ENCODE measurements at places on chromosomes 6 and 20.

DNA sequence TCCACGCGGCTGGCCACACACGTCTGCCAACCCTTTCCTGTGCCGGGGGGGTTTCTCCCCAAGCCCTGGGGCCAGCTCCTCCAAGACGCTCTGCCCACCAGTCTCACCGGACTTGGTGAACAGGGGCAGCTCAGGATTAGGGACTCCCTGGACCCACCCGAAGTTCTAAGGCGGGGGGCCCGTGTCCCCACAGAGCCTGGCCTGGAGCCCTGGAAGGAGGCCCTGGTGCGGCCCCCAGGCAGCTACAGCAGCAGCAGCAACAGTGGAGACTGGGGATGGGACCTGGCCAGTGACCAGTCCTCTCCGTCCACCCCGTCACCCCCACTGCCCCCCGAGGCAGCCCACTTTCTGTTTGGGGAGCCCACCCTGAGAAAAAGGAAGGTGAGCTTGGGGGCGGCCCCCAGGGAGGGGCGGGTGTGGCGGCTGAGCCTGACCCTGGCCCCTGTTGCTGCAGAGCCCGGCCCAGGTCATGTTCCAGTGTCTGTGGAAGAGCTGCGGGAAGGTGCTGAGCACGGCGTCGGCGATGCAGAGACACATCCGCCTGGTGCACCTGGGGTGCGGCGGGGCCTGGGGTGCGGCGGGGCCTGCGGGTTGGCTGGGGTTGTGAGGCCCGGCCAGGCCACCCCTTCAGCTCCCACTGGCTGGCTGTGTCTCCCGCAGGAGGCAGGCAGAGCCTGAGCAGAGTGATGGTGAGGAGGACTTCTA, 2.3 kb downstream of the SLC2A4RG start:
- DNase-seq, result no peak

- no peak for DNase-seq
Observed at GRCh38 chr6:15580326-15580725, 82.5 kb downstream of the DTNBP1 start.

DNA sequence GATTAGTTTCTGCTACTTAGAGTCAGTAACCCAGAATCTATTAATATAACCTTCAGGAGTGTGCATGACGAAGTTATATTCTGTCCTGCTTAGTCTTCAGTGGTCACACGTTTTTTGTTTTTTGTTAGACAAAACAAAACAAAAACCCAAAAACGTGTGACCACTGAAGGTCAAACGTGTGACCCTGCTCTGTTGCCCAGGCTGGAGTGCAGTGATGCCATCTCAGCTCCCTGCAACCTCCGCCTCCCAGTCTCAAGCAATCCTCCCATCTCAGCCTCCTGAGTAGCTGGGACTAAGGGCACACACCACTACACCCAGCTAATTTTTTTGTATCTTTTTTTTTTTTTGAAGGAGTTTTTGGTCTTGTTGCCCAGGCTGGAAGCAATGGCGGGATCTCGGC, 142.4 kb downstream of the BCAS1 start:
- no peak for DNase-seq

GRCh38 chr6:47235964-47236760, 73.5 kb downstream of the TNFRSF21 start:
- no peak for DNase-seq

GRCh38 chr6:110653381-110653780, 161.9 kb downstream of the CDK19 start:
- DNase-seq, result no peak

GRCh38 chr20:20425823-20426654, 58.1 kb downstream of the INSM1 start:
- no peak for DNase-seq

- DNase-seq, result no peak
Observed at GRCh38 chr6:145815309-145816274, 997 bp upstream of the FBXO30 start.

DNA sequence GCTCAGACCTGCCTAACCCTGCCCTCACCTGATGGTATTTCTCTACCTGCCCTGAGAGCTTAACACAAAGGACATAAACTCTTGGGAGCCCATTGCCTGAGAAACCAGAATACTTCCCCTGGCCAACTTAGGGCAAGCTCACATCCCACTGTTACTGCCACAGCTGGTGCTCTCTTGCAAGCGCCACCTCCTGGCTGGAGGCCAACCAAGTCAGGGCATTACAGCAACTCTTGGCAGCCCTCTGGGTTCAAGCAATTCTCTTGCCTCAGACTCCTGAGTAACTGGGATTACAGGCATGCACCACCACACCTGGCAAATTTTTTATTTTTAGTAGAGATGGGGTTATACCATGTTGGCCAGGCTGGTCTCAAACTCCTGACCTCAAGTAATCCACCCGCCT, 70.1 kb downstream of the HECA start:
- DNase-seq, result no peak

DNA sequence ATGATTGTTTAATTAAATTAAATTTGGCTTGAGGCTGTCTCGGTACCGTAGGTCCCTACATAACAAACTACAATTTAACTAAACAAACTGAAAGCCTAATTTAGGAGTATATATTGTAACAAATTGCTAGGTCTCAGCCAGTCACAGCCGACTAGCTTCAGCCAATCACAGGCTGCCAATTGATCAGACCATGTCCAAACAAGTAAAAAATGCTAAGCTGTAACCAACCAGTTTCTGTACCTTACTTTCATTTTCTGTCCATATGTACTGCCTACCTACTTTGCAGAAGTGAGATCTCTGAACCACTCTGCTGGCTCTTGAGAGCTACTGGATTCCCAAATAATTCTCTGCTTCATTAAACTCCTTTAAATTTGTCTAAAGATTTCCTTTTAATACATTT, 648.0 kb upstream of the GJE1 start:
- no peak for DNase-seq

- no peak for DNase-seq
Observed at GRCh38 chr6:24854077-24854666, 55.5 kb upstream of the ARMH2 start.

Measured in cerebellar nuclear complex (tissue), 1 donor.